ENCODE measurements at places on chromosomes 12 and 14.

- DNase-seq: no peak
These were observed 163.6 kb upstream of the PLEKHG7 start for GRCh38 chr12:92539110-92539749.

- DNase-seq: no peak
These were observed 240 bp downstream of the BTG1 start for GRCh38 chr12:92145481-92145730.

GRCh38 chr14:101535232-101535631, 26.1 kb upstream of the DIO3 start:
- DNase-seq: no peak

DNA sequence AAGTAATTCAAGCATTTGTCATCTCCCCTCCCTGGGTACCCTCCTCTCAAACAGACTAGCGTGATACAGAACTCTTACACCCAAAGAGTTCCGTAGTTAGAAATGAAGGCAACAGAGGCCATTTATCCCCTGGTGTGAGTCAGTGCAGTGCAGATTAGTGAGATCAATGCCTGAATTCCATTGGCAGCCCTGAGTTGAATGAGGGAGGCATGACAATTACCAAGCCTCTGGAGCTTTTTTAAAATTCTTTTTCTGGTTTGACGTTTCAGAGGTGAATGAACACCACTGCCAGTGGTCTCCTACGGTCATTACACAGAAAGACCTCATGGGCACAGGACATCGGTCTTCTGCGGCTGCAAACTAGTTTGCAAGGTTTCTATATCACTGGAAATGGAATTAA, 94.4 kb downstream of the PRIMA1 start:
- DNase-seq: no peak

DNA sequence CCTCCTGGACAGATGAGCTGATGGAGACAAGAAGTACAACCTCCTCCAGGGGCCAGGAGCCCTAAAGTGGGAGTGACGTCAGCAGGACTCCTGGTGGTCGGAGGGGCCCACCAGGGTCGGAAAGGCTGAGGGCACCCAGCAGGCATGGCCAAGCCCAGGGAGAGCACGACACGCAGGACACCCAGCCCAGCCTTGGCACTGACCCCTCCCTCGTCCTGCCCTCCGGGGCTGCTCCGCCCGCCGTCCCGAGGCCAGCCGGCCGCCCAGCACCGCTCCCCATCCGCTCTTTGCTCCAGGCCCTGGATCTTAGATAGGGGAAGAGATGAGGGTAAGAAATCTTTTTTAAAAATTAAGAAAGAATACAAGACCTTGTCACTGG, 14.4 kb upstream of the RPLP0 start:
- no peak for DNase-seq

DNA sequence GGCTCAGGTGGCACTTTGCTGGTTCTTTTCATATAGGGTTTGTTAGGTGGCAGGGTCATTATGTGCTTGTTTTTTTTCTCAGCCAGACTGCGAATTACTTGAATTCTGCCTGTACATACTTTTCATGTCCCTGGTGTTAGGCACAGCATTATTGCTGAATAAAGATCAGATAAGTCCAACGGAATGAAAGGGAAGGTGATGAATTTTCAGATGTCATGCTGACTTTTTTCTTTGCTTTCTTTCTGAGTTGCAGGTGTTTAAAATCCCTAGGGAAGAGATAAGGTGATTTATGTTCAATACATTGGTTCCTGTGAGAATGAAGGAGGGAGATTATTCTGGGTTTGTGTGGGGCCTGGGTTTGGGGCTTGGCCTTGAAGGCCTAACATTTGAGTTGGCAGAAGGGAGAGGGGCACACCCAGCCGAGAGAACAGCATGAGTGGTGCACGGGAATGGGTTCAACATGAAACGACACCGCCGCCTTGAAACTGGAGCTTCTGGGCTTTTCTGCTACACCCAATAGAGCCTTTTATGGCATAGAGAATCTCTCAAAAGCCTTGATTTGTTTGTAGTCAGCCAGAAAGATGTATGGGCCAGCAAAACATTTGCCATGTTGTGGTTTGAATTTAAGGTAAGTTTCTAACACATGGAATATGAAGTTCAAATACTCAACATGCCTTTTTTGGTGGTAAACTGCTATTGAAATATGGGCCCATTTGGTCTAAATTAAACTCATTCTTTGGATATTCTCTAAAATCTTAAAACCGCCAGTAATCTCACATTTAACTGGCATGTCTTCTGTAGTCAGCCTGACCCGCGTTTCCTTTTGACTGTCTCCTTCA, 477.0 kb downstream of the PCNX1 start:
- DNase-seq: no peak

DNA sequence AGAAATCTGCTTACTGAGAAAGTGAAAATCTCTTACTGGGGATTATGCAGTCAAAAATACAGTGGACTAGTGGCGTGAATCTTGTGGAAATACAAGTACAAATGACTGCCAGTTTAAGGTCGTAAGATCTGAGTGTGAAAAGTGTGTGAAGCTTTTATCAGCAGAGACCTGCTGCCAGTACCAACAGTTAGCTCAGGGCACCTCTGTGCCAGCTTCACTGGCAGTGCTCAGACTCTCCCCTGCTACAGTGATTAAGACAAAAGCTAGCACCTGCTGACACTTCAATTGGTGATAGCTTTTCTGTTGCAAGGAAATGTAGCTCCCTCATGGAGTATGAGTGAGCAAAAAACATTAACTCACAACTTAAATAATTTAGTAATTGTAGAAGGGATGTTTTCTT, 185.1 kb downstream of the ANO6 start:
- no peak for DNase-seq

- DNase-seq: no peak
These were observed 53.7 kb downstream of the FOXN4 start for GRCh38 chr12:109255377-109255776.

- no peak for DNase-seq
These were observed 207.8 kb upstream of the OTX2 start for GRCh38 chr14:57018065-57018464.

DNA sequence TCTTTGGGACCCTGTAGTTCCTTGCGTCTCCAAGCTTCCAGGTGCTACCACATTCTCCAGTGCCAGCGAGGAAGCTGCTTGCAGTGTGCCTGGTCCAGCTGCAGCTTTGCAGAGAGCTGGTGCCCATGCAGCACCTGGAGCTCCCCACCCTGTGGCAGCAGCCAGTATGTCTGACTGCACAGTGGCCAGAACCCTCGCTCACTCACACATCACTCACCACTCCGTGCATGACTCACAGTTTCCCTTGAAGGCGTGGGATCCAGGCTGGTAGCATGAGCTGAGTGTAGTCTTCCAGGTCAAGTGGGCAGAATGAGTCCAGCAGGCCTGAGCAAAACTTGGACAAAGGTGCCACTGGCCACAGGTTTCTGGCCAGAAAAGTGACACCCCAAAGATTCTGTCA, 33.6 kb downstream of the SDR9C7 start:
- no peak for DNase-seq

- no peak for DNase-seq
These were observed 482.0 kb downstream of the RMST start for GRCh38 chr12:97944576-97944975.

GRCh38 chr14:100893760-100894159, 9.8 kb downstream of the RTL1 start:
- DNase-seq: no peak

- DNase-seq: no peak
These were observed 90.0 kb downstream of the NINJ2 start for GRCh38 chr12:573232-573631.

GRCh38 chr14:102295270-102295669, 9.7 kb downstream of the MOK start:
- DNase-seq: no peak

DNA sequence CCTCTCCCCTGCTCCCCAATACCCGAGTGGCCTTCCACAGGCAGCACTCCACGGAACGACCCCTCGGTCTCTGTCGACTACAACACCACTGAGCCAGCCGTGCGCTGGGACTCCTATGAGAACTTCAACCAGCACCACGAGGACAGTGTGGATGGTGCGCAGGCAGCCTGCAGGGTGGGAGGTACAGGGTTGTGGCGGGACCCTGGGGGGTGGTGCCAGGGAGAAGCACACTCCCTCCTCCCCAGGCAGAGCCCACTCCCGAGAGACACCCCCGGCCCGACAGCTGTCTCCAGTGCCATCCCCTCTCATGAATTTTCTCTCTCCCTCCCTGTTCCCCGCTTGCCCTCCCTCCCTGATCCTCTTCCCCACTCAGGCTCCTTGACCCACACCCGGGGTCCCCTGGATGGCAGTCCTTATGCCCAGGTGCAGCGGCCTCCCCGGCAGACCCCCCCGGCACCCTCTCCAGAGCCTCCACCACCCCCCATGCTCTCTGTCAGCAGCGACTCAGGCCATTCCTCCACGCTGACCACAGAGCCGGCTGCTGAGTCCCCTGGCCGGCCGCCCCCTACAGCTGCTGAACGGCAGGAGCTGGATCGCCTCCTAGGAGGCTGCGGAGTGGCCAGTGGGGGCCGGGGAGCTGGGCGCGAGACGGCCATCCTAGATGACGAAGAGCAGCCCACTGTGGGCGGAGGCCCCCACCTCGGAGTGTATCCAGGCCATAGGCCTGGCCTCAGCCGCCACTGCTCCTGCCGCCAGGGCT, 9.0 kb downstream of the TNS2 start:
- DNase-seq: no peak

DNA sequence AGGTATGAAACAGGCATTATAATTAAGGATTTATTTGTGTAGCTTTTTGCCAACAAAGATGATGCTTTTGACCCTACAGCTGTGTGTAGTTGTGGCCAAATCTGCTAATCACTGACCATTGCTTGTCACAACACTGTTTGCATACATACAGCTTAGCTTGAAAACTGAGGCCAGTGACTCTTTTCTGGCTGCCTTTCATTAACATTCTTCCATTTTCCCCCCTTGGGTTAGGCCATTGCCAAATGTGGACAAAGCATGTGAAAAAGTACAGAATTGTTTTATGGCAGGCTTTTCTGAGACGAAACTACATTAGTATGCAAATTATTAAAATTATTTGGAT, 263.3 kb downstream of the SLC16A7 start:
- DNase-seq: no peak

- no peak for DNase-seq
These were observed 198.4 kb downstream of the PHETA1 start for GRCh38 chr12:111170543-111170942.

- no peak for DNase-seq
These were observed 34.9 kb upstream of the TUBA1A start for GRCh38 chr12:49223590-49224369.

- no peak for DNase-seq
These were observed 175.7 kb upstream of the DDHD1 start for GRCh38 chr14:53328841-53329240.

DNA sequence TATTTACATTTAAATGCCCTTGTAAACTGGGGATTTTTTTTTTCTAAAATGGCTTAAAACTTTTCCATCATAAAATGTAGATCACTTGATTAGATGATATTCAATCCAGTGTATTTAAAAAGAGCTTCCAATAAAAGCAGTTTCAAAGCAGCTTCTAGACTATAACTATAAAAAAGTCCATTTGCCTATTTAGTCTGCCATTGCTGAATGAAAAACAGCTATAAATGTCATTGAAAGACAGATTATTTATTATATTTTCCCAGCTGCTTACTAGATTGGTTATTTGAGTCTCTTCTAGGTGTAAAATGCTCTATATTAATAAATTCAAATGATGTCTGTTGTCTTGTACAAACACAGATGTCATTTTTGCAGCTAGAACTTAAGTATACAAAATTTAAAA, 414.8 kb downstream of the RMST start:
- DNase-seq: no peak

- no peak for DNase-seq
These were observed 823 bp upstream of the TSPAN11 start for GRCh38 chr12:30925607-30926242.

DNA sequence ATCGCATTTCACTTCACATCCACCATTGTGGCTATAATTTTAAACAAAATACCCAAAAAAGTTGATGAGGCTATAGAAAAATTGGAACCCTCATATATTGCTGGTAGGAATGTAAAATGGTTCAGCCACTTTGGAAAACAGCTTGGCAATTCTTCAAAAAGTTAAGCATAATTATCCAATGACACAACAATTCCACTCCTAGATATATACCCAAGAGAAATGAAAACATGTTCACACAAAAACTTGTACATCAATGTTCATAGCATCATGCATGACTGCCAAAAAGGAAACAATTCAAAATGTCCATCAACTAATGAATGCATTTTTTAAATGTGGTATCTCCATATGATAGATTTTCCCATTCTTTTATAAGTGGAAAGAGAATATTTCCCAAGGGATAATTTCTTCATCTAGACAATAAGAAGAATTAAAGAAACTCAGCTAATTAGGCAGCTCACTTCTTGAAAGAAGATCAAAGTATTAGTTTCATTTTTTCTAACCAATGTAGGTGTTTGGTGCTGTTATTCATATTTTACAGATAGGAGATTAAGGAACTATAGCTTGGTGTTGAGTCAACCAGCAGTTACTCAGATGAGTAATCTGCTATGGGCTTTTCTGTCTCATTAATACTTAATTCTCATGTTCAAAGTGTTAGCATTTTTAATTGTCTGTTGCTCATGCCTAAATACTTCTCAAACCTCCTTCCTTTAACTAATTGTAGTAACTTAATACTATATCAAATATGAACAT, 32.8 kb downstream of the YEATS4 start:
- no peak for DNase-seq

- no peak for DNase-seq
These were observed 7.2 kb upstream of the CCDC197 start for GRCh38 chr14:93989939-93990338.

GRCh38 chr14:61466249-61466904, 145.0 kb downstream of the PRKCH start:
- no peak for DNase-seq

DNA sequence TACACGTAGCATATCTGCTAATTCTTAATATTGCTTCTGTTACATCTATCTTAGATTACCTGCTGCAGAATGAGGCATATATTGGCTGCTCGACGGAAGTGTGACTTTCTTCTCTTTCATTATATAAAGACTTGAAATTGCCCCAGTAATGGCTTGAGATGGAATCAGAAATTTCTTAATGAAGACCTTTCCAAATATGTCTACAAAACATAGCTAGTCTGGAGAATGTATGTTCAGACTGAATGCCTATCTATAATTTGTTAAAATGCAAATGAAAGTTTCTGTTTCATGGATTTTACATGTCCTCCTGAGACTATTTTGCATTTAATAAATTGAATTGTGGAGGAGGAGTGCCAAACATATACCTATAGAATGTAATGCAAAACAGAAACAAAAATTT, at the start of gene TAS2R10:
TSS of gene TAS2R10 (minus strand) at position 101 of the 400 bp plus-strand sequence. CDS start at position 12, 89 bp downstream.
- no peak for DNase-seq

GRCh38 chr12:114218136-114218535, 187.8 kb downstream of the TBX5 start:
- DNase-seq: no peak

- no peak for DNase-seq
These were observed 396.7 kb downstream of the NPAS3 start for GRCh38 chr14:33335366-33335765.

- no peak for DNase-seq
These were observed 123.8 kb downstream of the AACS start for GRCh38 chr12:125189015-125189414.

GRCh38 chr12:12081836-12082497, 11.2 kb downstream of the BCL2L14 start:
- DNase-seq: no peak
